ENCODE measurements at places on chromosomes 7 and 10.

GRCh38 chr7:1100386-1100785 lies 12.5 kb downstream of the GPER1 start:
- DNase-seq = no peak

- DNase-seq = no peak
Observed at GRCh38 chr10:119444866-119445265, 97.7 kb downstream of the RGS10 start.

- DNase-seq = no peak
Observed at GRCh38 chr10:103038570-103038969, 120.5 kb downstream of the CNNM2 start.

DNA sequence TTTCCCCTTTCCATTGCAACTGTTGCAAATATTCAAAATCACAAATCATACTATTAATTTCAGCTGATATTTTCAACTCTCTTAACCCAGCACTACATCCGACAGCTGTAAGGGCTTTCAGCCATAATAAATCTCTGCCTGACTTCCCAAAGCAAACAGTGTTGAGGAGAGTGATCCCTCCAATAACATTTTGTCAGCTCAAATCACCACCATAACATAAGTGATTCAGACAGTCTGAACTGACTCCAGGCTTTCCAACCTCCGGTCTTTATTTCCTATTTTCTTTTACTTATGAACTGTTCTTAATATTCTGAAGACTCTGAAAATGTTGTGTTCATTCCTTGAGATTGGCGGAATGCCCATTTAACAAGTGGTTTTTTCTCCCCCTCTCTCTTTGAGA lies 1085.9 kb downstream of the GATA3 start:
- DNase-seq = no peak

Measured in Jurkat, Clone E6-1 (cell line).